Breast epithelium (tissue), 4 donors: ENCODE measurements at places on chromosomes 1 and 21. TPM values are rescaled to one million over a fixed set of nuclear protein-coding genes. Genes with fewer than 3 reads are reported as not detected.

Gene FAM167B
- total RNA-seq = 6.9 TPM

Gene HFM1
- total RNA-seq = 0.48 TPM

Gene CCDC185
- total RNA-seq = not detected

Gene VHLL
- not detected for total RNA-seq

Gene THEM5
- total RNA-seq = not detected

Gene PLA2G2D
- total RNA-seq = not detected

Gene TMEM52
- total RNA-seq = not detected

Gene CFAP74
- total RNA-seq = not detected

Gene SERPINC1
- not detected for total RNA-seq

Gene TMEM240
- total RNA-seq = 8.8 TPM

Gene KLHDC9
- 9.8 TPM for total RNA-seq

GRCh38 chr1:59156526-59157199 lies 140.2 kb upstream of the FGGY start:
- DNase-seq = no peak

DNA sequence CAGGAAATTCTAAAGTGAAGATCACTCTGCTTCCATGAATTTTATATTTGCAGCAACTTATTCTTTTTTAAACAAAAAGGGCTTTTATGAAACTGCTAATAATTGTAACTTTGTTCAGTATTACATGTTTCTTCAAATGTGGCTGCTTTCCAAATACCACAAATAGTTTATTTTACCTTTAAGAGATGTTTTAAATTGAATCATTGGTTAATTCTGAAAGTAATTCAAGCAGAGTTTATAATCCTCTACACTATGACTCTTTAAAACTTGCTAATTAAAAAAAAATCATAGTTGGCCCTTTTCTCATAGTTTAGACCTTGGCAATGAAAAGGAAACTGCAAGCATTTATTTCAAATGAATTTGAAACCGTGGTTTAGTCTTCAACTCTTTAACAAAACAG lies 59.6 kb downstream of the SDCCAG8 start:
- no peak for DNase-seq

- no peak for DNase-seq
Observed at GRCh38 chr1:60923389-60924087, 158.8 kb upstream of the NFIA start.

DNA sequence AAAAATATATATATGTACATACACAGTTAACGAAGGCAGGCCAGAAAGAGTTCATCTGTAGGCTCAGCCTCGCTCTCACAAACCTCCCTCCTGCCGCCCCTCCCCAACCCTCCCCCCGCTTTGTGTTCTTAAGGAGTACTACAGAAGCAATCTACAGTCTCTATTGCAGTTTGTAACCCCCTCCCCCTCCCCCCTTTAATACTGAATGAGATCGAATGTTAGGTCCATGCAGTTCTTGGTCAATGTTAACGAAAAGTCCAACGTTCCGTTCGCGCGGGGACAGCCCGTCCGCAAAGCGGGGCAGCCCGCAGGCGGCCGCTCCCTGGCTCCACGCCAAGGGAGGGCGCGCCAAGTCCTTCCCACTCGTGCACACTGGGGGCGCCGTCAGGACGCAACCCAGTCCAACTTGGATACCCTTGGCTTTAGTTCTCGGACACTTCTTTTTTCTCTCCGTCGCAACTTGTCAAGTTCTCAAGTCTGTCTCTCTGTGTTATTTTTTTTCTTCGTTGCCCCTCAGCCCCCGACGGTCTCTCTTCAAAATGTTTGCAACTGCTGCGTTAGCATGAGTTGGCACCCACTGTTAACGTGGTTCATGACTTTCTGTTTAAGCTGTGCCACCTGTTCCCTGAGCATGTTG lies 2.2 kb downstream of the JUN start:
- peak; percentile 71 for DNase-seq

DNA sequence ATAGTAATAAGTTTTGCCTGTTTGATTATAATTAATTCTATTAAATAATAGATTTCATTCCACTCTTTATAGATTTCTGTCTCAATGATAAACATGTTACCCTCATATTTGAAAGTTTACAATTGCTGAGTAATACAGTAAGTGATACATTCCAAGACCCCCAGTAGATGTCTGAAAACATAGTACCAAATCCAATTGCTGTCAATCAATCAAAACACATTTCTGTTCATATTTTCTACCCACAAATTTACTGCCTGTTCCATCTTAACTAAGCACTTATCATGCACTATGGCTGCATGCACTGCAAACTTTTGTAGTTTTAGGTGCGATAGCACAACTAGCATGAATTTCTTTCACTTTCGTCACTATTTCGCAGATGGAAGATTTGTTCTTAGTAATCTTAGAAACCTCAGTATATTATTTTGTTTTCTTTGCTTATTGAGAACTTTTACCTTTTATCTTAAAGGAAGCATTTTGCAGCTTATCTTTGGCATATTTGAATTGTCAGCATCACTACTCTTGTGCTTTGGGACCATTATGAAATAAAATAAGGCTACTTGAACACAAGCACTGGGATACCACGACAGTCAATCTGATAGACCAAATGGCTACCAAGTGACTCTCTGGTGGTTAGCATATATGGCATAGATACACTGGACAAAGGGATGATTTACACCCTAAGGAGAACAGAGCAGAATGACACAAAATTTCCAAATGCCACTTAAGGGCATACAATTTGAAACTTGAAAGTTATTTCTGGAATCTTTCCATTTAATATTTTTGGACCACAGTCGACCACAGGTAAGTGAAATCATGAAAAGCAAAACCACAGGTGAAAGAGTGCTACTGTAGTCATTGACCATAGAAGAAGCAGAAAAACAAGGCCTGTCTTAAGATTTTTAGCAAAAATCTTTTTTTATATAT lies 67.6 kb downstream of the RGS13 start:
- no peak for DNase-seq

DNA sequence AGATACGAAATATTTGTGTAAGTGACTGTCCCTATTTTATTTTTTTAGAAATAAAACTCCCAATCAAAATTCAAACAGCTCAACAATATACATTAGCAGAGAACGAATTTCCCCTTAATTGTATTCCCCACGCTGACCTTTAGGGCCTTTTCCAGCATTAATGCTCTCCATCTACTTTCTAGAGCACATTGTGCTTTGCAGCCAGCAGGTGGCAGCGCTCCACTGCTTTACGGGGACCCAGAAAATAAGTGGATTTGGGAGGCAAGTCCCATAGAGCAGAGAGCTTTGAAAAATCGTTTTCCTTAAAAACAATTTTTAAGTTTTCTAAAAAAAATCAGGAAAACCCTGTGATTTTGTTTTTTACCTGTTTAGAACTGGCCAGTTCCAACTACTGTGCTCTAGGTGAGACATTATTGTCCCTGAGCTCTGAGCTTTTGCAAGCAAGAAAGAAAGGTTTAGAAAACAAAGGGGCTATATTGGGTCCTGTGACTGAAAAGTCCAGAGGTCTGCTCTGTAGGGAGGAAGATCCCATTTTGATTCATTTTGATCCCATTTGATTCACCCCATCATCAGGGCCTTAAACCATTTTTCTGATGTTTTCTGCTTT lies 144.4 kb upstream of the ZNF644 start:
- no peak for DNase-seq

DNA sequence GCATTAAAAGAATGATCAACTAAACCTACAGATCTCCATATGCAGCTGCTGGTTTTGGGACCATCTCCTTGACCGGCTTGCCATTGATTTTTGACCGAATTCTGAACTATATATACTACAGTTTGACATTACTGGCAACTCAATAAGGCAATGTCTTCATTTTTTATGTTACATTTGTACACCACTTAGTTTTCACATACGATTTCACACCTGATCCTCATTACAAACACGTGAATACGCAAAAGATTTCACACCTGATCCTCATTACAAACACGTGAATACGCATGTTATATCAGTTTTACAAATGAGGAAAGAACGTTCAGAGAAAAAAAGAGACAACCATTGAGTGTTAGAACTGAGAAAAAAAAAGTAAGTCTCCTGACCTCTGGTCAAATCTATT lies 1.1 kb downstream of the SASS6 start:
- DNase-seq = no peak

GRCh38 chr1:170587253-170587593 lies 55.3 kb downstream of the GORAB start:
- DNase-seq = no peak

DNA sequence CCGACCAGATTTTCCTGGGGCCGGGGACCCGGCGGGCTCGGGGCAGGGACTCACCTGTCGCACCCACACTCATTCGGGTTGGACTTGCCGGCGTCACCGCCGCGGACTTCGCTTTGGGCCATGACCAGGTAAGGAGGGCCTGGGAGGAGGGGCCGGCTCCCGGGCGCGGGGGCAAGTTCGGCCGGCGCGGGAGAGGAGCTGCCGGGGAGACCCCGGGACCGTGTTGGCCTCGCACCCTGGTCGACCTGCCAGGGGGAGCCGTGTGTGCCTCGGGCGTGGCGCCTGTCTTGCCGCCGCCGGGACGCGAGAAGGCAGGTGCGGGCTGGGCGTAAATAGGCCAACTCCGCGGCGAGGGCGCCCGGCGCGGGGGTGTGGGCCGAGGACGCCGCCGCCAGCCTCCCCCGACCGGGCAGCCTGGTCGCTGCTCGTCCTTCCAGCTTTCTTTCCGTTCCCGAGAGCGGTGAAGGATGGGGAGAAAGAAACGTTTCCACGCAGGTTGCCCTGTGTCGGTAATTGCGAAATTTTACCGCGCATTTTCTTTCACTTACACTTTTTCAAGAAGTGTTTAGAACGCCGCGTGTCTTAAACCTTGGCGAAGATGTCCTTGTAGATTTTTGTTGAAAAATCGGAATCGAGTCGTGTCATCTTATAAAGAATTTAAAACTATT lies 558 bp downstream of the USP1 start:
- DNase-seq = peak; percentile 51

DNA sequence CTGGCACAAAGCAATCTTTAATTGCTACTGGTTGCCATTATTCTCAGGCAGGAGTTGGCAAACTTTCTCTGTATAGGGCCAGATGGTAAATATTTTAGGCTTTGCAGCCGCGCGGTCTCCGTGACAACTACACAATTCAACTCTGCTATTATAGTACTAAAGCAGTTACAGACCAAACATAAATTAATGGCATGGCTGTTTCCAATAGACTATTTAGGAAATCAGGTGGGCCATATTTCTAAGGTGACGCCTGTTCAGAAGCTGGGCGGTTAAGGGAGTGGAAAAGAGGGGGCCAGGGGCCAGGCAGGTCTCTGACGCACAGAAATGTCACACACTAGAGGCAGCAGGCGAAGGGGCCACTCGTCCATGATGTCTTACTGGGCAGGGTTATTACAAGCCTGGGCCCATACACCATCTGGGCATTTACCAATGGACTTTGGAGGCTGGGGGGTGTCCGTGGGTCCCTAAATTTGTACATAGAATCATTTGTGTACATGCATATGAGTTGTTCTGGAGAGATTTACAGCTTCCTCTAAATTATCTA lies 80.1 kb downstream of the STUM start:
- DNase-seq = no peak

DNA sequence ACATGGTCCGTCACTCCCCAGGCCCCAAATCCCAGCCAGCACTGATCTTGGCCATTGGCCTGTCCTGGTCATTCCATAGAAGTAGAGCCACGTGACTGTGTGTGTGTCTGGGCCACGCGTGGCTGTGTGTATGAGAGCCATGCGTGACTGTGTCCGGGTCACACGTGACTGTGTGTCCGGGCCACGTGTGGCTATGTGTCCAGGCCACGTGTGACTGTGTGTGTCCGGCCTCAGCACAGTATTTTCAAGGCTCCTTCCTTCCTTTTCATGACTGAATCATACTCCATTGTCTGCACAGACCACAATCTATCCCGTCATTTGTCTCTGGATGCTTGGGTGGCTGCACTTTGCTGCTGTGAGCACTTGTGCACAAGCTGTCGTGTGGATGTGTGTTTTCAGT lies 67.4 kb downstream of the SKI start:
- no peak for DNase-seq

GRCh38 chr1:149945206-149945605 lies 8.5 kb upstream of the MTMR11 start:
- DNase-seq = no peak

- DNase-seq = no peak
Observed at GRCh38 chr21:25700741-25701140, 34.0 kb downstream of the ATP5PF start.

DNA sequence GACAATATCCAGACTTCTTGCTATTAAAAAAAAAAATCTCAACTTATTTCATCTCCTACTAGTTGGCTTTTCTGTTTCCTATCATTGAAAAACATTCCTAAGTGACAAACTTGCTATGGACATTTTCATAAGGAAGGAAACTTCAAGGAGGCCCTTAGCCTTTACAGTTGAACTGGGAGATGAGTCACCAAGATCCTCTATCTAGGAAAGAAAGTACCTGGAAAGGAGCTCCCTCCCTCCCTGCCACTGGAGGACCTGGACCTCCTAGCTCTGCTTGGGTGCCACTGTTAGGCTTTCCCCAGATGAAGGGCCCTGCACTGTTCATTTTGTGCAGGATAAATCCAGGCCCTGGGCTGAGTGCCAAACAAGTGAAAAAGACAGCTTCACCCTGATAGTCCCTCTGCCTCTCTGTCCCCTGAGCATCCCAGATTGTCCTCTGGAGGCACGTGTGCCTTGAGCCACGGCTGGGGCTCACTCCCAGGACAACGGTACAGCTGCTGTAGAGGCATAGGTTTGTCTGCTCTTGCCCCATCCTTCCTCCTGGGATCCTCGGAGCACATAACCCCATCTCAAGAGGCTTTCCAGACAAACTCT lies 40.2 kb upstream of the SOX13 start:
- no peak for DNase-seq

DNA sequence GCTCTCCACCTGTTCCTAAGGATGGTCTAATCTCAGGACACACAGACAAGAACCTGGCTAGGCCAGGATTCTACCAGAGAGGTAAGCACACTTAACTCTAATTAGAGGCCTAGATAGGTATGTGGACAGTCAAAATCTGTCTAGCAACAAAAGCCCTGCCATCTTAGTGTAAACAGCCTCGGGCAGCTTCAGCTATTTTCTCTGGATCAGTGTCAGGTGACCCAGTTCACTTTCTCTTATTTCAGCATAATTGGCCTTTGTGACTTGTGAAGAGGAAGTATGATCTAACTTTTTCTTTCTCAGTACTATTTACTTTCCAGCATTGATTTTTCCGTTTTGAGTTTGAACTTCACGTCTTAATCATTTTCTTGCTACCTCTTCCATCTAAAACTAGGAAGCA lies 217.7 kb downstream of the CRB1 start:
- peak; percentile 55 for DNase-seq

- DNase-seq = no peak
Observed at GRCh38 chr21:41778930-41779600, 12.2 kb upstream of the RIPK4 start.

- DNase-seq = no peak
Observed at GRCh38 chr1:170664093-170664827, at the start of gene PRRX1. PRRX1 (plus strand) TSS chr1:170664131; CDS start chr1:170664219, 88 bp downstream.
